T-cell (primary cell): ENCODE measurements at places on chromosomes 13 and 19. TPM values are rescaled to one million over a fixed set of nuclear protein-coding genes. Genes with fewer than 3 reads are reported as not detected.
A peak's percentile ranks its signal among the peaks of the same experiment; 100 is the strongest.

The LILRB1 gene
- total RNA-seq = 7.0 TPM

The CALR3 gene
- total RNA-seq = not detected

The ATP5F1D gene
- total RNA-seq = 233 TPM

The KLF1 gene
- not detected for total RNA-seq

The MICOS13 gene
- 64.5 TPM for total RNA-seq

The ALG5 gene
- total RNA-seq = 19.1 TPM

The CYP4F11 gene
- total RNA-seq = 0.16 TPM

The ARL11 gene
- total RNA-seq = 0.43 TPM

The SLC46A3 gene
- total RNA-seq = 18.2 TPM

The ADAMTSL5 gene
- total RNA-seq = 6.7 TPM

GRCh38 chr13:37369616-37370015, 229.0 kb downstream of the POSTN start:
- DNase-seq = no peak

DNA sequence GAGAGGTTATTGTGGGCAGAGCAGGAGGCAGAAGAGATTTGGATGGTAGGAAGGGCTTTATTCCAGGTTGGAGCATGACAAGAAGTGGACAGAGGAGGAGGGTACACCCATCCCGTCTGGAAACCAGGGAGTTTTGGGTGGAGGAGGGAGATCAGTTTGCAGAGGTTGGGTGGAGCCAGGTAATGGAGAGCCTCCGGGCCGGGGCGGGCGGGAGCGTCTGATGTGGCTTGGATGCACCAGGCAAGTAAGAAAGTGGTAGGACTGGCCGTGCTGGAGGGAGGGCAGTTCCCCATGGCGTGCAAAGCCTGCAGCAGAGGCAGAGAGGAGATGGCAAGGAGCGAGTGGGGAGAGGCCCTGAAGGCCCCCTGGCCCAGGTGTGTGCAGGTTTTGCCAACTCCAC, 10.9 kb downstream of the IGFLR1 start:
- DNase-seq = no peak

- DNase-seq = no peak
Observed at GRCh38 chr13:47188802-47189201, 291.9 kb upstream of the HTR2A start.

- DNase-seq = no peak
Observed at GRCh38 chr13:69155136-69155535, 952.5 kb upstream of the ATXN8OS start.

- DNase-seq = no peak
Observed at GRCh38 chr19:42363614-42364346, 26.3 kb downstream of the CNFN start.

DNA sequence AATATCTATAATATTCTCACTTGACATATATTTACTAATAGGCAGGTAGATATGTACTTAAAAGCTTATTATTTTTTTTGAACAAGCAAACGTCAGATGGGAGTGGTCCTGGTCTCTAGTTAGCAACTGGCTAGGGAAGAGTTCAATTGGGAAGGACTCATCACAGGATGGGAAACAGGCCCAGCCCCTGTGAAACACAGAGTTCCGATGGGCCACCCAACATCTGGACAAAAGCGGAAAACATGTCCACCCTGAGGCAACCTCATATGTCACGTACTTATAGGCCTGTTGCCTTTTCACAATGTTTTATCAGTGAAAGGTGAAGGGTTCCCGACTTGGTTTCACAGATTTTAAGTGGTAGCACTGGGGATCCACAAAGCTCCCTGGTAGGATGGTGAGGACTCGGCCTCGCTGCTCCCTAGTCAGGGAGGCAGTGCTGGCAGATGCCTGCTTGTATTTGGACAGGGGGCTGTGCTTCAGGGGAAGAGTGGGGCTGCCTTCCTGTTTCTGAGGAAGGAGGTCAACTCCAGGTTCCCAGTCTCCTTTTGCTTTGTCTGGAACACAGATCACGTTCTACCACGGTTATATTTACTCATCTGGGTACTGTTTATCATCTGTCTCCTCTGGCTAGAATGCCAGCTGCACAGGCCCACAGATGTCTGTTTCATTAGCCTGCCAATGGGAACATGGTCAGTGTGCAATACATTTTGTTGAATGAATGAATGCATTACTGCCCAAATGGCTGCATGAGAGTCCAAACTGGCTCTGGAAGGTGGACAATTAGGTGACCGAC, 49.4 kb upstream of the SLC15A1 start:
- no peak for DNase-seq

- no peak for DNase-seq
Observed at GRCh38 chr19:6076675-6077463, 33.4 kb downstream of the RFX2 start.

GRCh38 chr19:11019262-11019661, 58.4 kb downstream of the SMARCA4 start:
- DNase-seq = no peak

DNA sequence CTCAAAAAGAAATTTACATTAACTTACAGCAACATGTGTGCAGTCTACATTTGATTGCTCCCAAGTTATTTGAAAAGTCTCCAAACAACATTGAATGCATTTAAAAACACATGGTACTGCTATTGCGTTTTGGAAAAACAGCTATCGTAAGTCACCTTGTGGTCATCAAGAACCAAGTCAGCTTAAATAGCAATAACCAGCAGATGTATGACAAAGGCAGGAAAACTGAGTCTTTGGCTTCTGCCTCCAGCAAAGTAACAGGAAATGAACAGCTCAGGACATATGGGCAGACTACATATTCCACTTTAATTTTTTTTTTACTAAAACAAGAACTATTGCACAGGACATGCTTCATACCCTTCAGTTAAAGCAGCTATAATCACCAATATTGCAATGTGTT, 580.6 kb upstream of the SPRY2 start:
- DNase-seq = no peak

DNA sequence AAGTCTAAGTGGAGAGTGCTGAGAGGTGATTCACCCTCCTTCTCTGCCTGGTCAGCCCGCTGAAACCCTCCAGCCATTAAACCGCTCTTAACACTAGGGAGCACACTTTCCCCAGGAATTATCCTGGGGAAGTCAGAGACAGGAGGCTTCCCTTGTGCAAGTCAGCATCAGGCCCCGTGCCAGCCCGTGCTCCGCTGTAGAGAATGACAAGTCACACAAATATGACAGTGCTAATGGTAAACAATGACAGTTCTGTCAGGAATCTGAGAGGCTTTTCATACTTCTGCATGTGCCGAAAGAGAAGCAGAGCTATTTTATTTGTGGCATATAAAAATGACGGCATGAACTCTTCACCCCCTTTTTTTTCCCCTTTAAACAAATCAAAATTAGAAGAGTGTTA, 816.9 kb upstream of the SLC10A2 start:
- DNase-seq = no peak

DNA sequence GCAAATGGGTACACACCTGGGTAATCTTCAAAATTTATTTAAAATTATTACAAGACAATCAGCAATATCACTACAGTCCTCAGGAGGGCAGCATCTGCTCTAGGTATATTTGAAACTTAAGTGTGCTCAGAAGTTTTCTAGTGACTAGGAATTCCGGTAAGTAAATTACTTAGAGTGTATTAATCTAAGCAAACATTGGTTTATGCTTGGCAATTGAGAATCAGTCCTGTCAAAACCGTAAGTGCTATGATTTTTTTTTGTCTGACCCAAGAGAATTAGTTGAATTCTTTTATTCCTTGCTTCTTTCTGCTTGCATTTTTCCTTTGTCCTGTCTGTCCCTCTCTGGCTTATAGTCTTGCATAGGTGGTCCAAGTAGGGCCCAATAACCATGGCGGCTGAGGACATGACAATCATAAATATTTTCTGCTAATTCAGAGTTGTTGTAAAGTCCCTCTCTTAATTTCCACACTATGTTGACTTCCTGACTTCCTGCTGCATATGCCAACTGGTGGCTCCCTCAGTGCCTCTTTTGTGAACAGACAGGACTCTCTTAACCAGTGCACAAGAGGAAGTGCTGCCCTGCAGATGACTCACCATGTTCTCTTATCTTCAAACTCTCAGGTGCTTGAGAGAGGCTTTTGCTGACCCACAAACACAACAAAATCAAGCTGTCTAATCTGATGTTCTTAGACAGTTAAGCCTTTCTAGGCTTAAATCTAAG, 82.2 kb downstream of the SLAIN1 start:
- DNase-seq = no peak

DNA sequence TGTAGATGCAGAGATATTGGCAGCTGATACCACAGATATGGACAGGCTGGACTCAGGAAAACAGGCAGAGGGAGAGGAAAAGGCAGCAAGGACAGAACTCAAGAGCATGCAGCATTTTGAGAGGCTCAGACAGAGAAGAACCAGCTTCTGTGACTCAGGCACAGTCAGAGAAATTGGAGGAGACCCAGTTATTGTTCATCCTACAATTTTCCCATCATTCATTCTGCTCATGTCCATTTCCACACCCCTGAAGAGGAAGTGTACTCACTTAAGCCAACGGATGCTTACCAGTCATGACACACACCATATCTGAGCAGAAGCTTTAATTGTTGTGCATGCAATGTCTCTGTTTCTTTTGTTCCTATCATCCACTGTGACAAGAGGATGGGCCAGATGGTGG, 359.8 kb upstream of the HTR2A start:
- DNase-seq = no peak

DNA sequence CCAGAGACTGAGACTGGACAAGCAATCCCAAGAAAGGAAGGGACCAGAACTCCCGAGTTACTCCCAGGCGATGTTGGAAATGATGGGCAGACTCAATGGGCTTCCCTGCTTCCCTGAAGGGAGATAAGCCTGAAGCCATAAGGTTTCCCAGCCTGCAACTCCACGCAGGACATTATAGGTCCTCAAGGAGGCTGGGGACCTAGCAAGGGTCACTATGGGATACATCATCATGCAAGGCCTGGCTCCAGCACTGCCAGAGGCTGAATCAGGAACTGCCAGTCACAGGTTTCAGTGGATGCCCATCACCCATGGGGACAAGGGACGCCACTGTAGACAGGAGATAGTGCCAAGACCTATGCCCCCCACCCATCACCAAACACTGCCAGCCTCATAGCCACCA, 338.7 kb downstream of the IRS2 start:
- DNase-seq = no peak

DNA sequence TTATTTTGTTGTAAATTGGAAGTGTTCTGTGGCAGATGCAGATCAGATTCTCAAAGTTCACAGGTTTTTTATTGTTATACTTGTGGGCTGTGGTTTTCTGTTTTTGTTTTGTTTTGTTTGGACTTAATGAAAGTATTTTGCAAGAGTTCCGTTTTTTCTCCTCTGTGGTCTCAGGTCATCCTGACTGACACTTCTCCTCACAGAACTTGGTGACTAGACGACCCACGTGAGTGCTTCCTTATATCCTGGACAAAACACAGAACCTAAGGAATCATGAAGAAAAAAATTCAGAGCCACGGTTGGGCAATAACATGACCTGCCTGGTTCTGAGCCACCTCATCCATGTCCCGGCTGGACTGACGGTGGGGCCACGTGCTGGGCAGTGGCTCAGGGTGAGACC, 2.5 kb upstream of the RFPL4AL1 start:
- DNase-seq = no peak

DNA sequence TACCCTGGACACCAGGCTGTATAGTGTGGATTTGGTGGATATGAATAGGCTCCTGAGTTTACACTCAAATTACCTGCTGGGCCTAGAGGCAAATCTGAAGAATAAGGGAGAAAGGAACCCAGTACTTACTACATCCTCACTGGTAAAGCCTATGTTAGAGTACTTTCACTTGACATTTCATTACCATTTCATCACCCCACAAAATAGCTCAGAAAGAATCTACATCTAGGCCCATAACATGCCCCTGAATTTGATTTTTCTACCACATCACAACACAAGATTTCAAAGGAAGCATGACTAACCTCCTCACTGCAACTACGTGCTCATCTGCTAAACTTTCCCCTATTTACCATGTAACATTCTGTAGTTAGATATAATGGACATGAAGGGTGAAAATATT, 43.3 kb downstream of the VWA8 start:
- no peak for DNase-seq

GRCh38 chr13:76745261-76746200, 140.7 kb downstream of the KCTD12 start:
- DNase-seq = no peak

- peak; percentile 60 for DNase-seq
Observed at GRCh38 chr13:20495087-20496023, 30.3 kb downstream of the CRYL1 start.

DNA sequence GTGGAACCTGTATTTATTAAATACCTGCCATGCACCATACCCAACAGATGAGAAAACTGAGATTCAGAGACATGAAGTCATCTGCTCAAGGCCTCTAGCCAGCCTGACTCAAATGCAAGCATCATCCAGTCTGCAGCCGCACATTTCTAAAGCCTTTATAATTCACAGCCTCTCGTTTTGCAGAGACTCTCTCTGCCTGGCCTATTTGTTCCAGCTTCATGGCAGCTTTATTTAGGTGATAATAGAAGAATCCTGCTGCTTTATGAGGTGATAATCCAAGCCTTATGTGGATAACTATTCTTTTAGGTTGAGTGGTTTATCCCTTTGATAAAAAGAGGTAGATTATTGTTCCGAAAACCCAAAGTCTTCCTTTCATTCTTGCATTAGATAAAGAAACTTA, 58.4 kb downstream of the OXGR1 start:
- no peak for DNase-seq

DNA sequence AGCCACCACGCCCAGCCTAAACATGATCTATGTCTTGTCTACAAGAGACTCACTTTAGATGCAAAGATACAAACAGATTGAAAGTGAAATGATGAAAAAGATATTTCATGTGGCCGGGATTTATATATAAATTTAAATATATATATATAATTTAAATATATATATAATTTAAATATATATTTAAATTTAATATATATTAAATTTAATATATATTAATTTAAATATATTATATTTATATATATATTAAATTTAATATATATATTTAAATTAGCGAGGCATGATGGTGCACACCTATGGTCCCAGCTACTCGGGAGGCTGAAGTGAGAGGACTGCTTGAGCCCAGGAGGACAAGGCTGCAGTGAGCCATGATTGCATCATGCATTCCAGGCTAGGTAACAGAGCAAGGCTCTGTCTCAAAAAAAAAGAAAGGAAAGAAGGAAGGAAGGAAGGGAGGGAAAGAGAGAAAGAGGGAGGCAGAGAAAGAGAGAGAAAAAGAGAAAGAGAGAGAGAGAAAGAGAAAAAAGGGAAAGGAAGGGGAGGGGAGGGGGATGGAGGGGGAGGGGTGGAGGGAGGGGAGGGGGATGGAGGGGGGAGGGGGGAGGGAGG, 7.0 kb upstream of the EVI5L start:
- no peak for DNase-seq

- DNase-seq = no peak
Observed at GRCh38 chr13:97342136-97342535, 91.8 kb upstream of the RAP2A start.
